ENCODE measurements at places on chromosomes 6 and 20.

DNA sequence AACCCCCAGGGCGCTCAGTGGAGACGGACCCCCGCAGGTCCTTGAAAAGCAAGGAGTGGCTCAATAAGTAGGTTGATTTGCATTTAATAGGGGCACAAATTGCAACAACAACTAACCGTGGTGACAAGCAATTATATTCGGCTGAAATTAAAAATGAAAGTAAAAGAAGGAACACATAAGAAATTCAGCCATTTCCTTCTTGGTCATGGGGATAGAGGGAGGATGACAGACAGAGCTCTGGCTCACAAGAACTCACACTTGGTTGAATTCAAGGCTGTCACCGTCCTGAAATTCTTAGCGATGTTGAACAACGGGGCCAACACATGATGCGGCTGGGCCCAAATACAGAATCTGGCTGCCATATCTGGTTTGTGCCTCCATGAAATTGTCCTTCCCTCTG is 129.0 kb downstream of the EDN3 start:
- no peak for DNase-seq

GRCh38 chr6:20542927-20543602 is 8.8 kb downstream of the CDKAL1 start:
- DNase-seq: no peak

- DNase-seq: no peak
These were observed 22.4 kb downstream of the ZNF311 start for GRCh38 chr6:28982476-28983266.

- no peak for DNase-seq
These were observed 709 bp upstream of the ZNF76 start for GRCh38 chr6:35258858-35259193.

DNA sequence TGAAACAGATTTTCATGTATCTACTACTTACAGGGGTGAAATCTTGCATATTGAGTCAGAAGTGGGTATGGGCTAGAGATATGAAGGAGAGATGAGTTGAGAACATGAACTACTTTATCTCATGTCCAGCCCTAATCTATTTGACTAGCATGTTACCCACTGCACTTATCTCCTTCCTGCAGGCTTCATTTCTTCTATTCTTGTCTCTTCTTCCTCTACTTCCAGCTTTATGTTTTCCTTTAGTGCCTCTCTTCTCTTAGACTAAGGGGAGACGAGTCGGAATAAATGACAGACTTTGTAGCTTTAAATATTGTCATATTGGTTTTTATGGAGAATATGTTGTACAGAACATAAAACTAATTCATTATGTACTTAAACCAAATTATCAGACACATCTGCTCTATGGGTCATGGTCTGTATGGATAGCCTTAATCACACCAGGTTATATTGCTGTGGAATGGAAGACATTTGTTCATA is 5.3 kb downstream of the RAB32 start:
- no peak for DNase-seq

GRCh38 chr20:40651151-40651550 is 37.9 kb downstream of the MAFB start:
- no peak for DNase-seq

DNA sequence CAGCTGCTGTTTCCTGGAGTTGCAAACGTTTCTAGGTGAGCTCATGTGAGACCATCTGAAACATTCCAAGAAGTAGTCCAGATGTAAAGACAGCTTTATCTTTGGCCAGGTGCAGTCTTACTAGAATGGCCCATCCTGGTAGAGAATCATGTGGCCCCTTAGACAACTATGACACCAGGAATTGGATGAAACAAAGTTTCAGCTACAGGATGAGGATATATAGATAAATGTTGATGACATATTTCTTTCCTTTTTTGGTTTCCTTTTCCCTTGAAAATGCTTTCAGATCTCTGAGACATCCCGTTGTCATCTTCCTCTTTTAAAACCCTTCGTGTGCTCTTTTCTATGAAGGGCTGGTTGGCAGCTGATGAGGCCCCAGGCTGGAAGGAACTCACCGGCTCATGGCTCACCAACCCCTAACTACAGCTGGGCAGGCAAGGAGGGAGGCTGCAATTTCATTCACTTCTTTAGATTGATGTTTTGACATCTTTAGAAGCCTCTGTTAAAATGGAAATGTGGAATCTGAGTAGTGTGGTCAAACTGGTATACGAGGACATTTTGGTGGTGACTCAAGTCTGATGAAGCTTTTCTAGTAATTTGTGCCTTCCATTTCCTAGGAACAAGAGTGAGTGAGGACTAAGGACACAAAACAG is 167.9 kb upstream of the TNFAIP3 start:
- DNase-seq: no peak

DNA sequence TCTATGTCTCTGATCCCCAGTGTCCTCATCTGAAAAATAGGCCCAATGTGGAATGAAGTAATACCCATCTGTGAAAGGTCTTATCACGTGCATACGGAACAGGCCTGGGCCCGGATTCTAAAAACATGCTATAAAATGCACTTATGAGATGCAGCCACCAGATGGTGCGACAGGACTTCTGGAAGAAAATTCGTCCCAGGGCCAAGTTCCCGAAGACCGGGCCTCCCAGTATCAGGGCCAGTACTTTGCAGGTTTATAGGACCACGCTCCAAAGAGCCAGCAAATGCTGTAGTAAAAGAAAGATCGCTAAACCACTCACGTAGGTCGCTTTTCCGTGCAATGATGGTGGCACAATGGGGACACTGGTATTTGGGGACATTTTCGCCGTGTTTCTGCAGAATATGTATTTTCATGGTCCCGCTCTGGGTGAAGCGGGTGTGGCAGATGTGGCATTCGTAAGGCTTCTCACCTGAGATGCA is 10.6 kb downstream of the CTCFL start:
- DNase-seq: no peak
